GF-D8 (cell line): ENCODE measurements at places on chromosomes 5 and 9.
A peak's percentile ranks its signal among the peaks of the same experiment; 100 is the strongest.

DNA sequence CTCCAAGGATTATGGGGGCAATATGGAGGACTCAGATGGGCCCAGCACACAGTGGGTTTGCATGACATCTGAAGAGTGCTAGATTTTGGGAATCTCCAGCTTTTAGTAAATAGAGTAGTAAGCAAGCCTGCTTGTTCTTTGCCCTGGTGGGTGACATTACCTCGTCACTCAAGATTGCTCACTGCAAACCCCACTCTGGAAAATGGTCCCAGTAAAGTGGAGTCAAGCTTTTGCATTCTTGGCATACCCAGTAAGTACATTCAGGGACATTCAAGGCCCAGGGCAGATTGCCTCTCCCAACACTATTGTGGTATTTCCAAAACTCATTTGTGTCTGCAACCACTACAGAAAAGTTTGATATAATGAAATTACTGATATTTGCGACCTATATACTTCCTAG is 118.5 kb downstream of the INVS start:
- DNase-seq: no peak

DNA sequence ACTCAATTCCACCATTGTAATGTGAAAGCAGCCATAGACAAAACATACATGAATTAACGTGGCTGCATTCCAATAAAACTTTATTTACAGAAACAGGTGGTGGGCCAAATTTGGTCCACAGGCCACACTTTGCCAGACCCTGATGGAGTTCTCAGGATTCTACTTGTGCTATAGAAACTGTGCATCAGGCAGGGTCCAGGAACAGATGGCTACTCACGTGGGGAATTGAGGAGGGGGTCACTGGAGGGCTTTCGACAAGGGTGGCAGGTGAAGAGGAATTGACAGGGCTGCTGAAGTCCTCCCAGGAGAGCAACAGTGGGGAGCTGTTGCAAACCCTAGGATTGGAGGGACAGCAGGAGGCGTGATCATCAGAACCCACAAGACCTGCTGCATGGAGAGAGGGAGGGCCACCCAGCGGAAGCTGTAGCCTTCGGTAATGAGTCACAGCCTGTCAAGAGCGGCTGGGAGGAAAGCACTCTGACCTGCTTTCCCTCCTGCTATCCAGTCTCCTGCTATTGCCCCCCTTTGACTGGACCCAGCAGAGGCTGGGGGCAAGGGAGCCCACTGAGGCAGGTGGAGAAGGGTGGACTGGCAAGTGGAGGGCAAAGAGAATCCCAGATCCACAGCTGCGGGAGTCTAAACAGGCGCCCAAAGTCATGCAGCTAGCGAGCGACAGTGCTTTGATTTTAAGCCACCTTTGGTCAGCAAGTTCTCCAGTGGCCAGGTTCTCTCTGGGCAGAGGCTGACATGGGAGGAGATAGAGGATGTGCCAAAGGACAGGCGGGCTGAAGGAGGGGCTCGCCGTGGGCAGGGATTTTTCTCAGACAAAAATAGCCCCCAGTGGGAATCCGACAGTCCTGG is 138.3 kb upstream of the SMIM23 start:
- DNase-seq: no peak

DNA sequence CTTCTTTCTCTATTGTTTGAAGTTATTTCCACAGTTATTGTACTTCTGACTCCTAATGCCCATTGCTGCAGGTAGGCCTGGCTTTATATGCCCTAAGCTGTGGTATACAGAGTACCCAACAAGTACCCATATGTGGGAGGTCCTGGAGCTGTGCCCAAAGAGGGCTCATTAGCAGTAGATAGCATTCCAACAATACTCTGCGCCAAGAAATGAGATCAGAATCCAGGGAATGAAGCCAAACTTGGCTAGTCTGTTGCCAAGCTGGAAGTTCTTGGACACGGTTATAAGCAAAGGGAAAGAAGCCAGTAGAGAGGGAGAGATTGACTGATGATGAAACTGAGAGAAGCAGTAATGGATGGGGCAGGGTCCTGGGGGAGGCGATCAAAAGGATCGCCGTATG is 29.7 kb upstream of the FAM169A start:
- DNase-seq: no peak

DNA sequence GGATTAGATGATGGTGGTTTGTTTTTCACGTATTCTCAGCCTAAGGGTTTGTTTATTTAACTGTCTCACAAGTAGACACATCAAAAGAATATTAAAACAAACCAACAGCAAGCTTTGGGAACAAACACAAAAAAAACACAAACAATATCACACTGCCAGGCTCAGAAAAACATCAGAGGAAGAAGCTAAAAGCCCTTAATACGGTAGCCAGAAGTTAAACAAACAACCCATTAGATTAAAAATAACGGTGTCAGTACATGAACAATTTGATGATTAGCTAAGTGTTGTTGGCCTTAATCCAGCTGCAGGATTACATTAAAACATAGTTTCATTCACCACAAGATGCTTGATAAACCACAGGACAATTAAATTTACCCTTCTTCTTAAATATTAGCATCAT is 15.9 kb upstream of the DMRT2 start:
- no peak for DNase-seq

- DNase-seq: no peak
Observed at GRCh38 chr5:166860426-166860825, 1431.0 kb upstream of the WWC1 start.

GRCh38 chr9:133961226-133962165 is 30.6 kb downstream of the VAV2 start:
- no peak for DNase-seq

GRCh38 chr5:59579824-59580167 is 313.7 kb downstream of the PDE4D start:
- no peak for DNase-seq

DNA sequence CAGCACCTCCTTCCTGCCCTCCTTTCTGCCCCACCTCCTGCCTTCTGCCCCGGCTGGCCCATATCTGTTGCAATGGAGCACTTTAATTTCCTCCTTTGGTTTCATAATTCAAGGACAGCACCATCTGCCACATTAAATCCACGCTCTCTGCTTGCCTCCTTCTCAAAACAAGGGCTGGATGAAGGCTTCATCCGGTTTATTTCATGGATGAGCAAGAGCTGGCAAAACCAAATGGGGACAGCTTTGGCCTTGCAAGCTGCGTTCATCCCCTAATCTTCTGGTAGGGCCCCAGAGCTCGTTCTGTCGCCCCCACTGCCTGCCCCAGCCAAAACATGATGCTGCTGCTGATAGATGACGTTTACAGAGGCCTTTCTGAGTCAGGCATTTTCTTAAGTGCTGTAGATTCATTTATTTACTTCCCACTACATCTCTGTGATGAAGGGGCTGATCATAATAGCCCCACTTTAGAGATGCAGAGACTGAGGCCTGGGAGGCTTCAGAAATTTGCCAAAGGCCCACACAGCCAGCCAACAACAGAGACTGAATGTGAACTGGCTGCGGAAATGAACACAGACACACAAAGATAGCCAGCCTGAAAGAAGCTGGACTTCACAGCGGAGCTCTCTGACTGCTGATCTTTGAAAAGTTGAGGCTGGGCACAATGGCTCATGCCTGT is 115.6 kb upstream of the CPEB4 start:
- DNase-seq: peak; percentile 27

GRCh38 chr9:28967226-28967625 is 1393.9 kb upstream of the C9orf72 start:
- DNase-seq: no peak

GRCh38 chr9:75085640-75086039 is 2.3 kb downstream of the NMRK1 start:
- DNase-seq: no peak

GRCh38 chr9:95727947-95728520 is 147.5 kb upstream of the ERCC6L2 start:
- DNase-seq: no peak

DNA sequence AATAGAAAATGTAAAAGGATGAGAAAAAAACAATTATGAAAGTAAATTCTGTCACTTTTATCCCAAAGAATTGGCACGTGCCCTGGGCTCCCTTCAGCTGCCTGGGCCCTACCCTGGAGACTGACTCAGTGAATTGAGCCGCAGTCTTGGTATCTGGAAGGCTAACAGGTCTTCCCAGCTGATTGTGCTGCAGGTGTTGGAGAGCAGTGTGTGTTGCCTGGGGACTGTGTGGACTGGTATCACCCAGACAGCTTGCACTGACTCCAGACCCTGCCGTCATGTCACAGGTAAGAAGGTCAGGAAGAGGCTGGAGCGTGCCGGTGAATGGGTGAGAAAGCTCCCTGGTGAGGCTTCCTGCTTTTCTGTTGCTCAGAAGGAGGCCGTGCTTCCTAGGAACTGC is 83.3 kb downstream of the AOPEP start:
- no peak for DNase-seq

- DNase-seq: no peak
Observed at GRCh38 chr5:155982354-155982753, 344.6 kb upstream of the SGCD start.

DNA sequence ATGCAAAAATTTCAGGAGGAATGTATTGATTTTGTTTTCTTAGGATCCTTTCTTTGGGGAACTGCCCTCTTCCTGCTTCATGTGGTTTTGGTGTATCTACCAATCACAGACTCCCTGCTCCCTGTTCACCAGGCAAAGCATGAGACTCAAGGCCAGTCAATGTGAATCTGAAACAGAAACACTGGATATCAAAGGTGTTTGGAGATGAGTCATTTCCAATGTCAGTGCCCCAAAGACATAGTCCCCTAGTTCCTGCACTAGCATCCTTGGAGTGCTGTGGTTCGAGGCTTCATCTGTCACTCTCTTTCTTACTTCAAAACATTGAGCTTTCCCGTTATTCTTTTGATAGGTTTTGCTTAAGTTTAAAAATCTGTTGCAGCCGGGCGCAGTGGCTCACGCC is 8.1 kb downstream of the PPP3R2 start:
- no peak for DNase-seq

GRCh38 chr5:170206216-170206615 is 26.6 kb upstream of the C5orf58 start:
- DNase-seq: no peak

GRCh38 chr9:111870774-111871498 is 25.7 kb upstream of the UGCG start:
- no peak for DNase-seq

- DNase-seq: no peak
Observed at GRCh38 chr9:88628811-88629210, 93.8 kb downstream of the NXNL2 start.

DNA sequence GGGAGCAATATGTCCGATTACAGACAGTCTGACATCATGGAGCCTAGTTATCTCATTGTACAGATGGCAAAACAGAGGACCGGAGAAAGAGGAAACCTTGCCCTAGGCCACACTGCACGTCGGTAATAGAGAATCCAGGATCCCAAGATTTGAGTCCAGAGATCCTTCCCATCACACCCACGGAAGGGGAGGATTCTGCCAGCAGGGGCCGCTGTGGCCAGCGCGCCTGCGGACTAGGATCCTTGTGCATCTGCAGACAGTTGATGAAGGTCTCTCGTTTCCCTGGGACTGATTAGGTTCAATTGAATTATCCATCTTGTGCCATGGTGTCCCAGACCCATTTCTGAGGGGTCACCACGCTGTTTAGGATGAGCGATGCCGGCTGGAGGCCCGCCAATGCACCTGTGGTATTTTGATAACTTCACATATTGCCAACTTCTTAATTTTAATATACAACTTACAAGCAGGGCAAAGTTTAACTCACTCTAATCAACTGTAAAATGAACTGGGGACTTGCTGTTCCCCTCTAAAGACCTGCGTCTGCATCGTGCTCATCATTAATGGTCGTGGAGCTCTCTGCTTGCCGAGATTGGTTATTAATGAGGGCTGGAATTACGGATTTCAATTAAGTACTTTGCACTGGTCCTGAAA is 592.7 kb upstream of the BRINP1 start:
- no peak for DNase-seq

GRCh38 chr9:18429070-18429469 is 44.9 kb upstream of the ADAMTSL1 start:
- no peak for DNase-seq

DNA sequence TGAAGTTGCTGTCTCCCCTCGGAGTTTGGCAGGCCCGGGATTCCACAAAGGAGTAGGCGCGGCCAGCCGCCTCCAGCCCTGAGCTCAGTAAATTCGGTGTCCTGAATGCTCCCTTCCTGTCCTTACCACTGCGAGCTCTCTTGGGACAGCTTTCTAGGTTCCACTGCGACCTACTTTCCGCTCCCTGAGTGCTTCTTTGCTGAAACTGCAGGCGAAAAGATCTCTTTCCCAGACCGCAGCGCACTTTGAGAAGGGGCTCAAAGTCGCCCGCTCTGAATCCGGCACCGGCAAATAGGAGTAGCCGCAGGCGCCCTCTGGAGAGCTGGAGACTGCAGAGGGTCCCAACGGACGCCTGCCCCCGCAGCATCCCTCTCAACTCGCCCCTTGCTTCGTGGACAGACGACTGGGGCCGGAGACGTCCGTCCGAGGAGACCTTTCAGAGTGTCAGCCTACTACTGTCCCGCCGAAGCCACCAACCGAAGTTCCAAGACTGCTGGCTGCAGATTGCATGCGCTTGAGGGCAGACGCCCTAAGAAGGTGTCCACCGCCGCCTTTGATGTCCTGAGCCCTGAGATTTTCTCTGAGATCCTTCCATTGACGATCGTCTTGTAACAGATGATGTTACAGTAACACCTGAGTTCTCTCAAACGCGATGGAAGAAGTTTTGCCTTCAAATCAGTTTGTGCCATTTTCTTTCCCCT is 96.0 kb downstream of the ANXA2R start:
- DNase-seq: no peak

DNA sequence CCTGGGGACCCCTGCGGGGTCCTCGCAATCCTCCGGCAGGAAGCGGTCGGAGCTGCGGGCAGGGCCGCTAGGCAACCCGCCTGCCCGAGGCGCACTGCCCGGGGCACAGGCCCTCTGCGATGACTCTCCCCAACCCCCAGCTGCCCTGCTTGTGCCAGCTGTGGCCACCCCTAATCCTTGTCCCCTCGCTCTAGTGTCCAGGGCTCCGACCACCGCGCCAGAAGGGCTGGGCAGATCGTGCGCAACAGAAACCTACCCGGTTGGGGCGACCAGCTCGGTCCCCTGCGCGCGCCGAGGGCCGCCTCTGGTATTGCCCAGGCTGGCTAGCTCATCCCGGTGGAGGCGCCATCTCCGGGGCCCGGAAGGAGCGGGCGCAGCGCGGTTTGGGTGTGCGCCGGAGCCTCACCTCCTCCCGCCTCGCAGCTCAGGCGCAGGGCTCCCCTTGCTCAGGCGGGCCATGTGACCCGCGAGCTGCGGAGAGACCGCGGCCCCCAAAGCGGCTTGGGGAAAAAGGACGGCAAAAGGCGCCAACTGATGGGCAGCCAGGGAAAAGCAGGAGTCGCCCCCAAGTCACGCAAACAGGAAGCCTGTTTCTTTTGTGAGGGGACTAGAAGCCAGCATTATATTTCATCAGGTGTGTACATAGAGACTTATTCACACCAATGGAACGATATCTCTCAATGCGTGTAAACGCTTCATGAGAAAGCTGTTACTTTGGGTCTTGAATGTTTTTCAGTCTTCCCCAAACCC is 46.8 kb upstream of the RNF20 start:
- no peak for DNase-seq
